Progenitor cell of endocrine pancreas (in vitro differentiated cells): ENCODE measurements at places on chromosomes 12 and 14. TPM values are rescaled to one million over a fixed set of nuclear protein-coding genes. Genes with fewer than 3 reads are reported as not detected.

- no peaks in the 10 kb centered on the region for H3K27me3 ChIP-seq
- no peak for DNase-seq
- H3K27ac ChIP-seq, result no peak overlapping the region
- no peaks in the 10 kb centered on the region for H3K4me1 ChIP-seq
Measured at GRCh38 chr14:103862393-103862782, 15.0 kb upstream of the PPP1R13B start.

DNA sequence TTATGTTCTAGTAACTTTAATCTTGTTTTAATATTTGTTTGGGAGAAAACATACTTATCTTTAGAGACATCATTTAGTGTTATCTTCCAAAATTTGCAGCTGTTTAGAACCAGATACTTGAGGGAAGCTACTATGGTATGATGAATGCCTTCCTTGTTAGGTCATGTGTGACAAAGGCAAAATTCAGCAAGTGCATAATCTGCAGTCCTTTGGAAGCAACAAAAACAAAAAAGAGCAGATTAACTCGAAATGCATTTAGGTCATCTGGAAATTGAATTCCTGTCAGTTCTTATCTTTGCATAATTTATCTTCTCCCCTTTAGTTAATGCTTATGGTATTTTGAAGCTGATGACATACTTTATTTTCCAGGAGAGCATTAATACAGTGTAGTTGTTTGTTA is 3.5 kb downstream of the FBXO34 start:
- peaks cover 54% of the 10 kb centered on the region for H3K4me1 ChIP-seq
- no peak for DNase-seq
- no peak overlapping the region for H3K4me3 ChIP-seq
- peaks cover 5% of the 10 kb centered on the region for H3K36me3 ChIP-seq

The TBX5 gene
- not detected in 2 replicates for total RNA-seq

The NTN4 gene
- total RNA-seq, result 7.2 and 7.4 TPM in 2 replicates

GRCh38 chr12:52335598-52336262 is 14.5 kb upstream of the KRT83 start:
- no peaks in the 10 kb centered on the region for H3K36me3 ChIP-seq
- no peaks in the 10 kb centered on the region for H3K4me1 ChIP-seq
- H3K27ac ChIP-seq, result no peak overlapping the region
- no peak for DNase-seq
- H3K27me3 ChIP-seq, result peaks cover 34% of the 10 kb centered on the region
- H3K4me3 ChIP-seq, result no peak overlapping the region

The HNF1A gene
- total RNA-seq, result 13.7 and 15.1 TPM in 2 replicates

- H3K27ac ChIP-seq, result no peak overlapping the region
- H3K36me3 ChIP-seq, result no peaks in the 10 kb centered on the region
- H3K4me1 ChIP-seq, result peaks cover 5% of the 10 kb centered on the region
- H3K27me3 ChIP-seq, result no peaks in the 10 kb centered on the region
- no peak overlapping the region for H3K4me3 ChIP-seq
Measured at GRCh38 chr12:58645946-58646345, 274.4 kb downstream of the LRIG3 start.

The ACSS3 gene
- total RNA-seq, result 15.9 and 20.9 TPM in 2 replicates

DNA sequence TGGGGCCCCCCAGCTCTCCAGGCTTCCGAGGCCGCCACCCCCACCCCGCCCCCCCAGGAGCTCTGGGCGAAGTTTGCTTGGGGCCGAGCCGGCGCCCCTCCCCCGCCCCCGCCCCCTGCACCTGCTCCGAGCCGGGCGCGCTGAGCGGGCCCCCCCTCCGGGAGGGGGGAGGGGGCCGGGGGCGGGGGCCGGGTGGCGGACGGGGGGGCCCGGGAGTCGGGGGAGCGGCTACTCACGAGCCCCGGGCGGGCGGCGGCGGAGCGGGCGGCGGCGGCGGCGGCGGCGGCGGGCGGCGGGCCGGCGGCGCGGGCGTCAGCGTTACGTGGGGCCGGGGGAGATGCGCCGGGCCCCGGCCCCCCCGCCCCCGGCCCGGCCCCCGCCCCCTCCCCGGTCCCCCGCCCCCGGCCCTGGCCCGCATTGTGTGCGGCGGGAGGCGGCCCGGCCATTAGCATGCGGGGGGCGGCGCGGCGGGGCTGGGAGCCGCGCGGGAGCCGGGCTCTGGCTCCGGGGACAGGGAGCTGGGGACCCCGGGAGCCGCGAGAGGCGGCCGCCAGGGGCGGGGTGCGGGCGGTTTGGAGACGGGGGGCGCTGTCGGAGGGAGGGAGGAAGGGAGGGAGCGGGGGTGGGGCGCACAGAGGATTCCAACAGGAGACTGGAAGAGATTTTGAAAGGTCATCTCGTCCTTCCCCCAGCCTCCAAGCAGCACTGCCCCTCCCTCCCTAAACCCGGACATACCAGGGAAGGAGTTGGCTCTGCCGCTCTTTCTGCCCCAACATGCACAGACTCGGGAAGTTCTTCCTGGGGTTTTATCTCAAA is at the start of gene ZNF219:
Gene ZNF219, minus strand, starts transcription at position 580 of the 816 bp plus-strand sequence. CDS start 5,064 bp downstream, outside the sequence.
- peaks cover 7% of the 10 kb centered on the region for H3K36me3 ChIP-seq
- peak within 1 kb of the TSS; percentile 93 for H3K4me3 ChIP-seq
- peaks cover 59% of the 10 kb centered on the region for H3K4me1 ChIP-seq
- no peaks in the 10 kb centered on the region for H3K27me3 ChIP-seq
- peak; percentile 56 for DNase-seq
- peak within 1 kb of the TSS; percentile 98 for H3K27ac ChIP-seq

DNA sequence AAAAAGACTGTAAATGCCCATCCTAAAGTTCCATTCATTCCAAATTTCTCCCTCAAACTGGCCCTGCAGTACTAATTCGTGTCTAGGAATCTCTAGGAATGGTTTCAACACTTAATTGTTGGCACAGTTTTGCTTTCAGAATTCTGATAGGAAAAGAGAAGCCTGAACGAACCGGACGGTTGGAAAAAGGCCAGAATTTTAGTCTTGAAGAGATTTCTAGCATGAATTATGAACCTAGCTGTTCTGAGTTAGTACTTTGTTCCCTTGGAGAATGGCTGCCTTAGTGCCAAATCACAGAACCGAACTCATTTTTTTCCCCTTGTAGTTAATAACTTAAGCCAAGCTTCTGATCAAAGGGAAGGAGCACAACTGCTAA is 262.6 kb downstream of the ADAMTS20 start:
- no peak overlapping the region for H3K27ac ChIP-seq
- peaks cover 23% of the 10 kb centered on the region for H3K4me1 ChIP-seq
- H3K4me3 ChIP-seq, result no peak overlapping the region
- no peaks in the 10 kb centered on the region for H3K36me3 ChIP-seq

DNA sequence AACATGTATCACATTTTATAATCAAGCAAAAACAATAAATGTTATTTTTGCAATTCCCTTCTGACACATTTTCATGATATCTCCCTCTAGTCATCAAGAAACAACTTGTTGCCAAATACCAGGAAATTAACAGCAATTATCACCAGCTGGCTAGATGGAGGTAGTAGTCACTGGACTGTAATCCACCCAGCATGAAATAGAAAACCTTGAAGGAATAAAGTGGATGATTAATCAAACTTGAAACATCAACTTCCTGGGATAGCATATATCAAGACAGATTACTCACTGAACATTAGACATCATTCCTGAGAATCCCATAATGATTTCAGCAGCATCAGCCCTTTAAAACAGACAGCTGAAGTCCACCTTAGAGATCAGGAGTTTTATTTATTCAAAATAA is 259.0 kb downstream of the CCDC59 start:
- H3K4me3 ChIP-seq, result no peak overlapping the region
- DNase-seq, result no peak
- H3K27me3 ChIP-seq, result no peaks in the 10 kb centered on the region
- H3K27ac ChIP-seq, result no peak overlapping the region
- no peaks in the 10 kb centered on the region for H3K4me1 ChIP-seq
- H3K36me3 ChIP-seq, result peaks cover 1% of the 10 kb centered on the region

DNA sequence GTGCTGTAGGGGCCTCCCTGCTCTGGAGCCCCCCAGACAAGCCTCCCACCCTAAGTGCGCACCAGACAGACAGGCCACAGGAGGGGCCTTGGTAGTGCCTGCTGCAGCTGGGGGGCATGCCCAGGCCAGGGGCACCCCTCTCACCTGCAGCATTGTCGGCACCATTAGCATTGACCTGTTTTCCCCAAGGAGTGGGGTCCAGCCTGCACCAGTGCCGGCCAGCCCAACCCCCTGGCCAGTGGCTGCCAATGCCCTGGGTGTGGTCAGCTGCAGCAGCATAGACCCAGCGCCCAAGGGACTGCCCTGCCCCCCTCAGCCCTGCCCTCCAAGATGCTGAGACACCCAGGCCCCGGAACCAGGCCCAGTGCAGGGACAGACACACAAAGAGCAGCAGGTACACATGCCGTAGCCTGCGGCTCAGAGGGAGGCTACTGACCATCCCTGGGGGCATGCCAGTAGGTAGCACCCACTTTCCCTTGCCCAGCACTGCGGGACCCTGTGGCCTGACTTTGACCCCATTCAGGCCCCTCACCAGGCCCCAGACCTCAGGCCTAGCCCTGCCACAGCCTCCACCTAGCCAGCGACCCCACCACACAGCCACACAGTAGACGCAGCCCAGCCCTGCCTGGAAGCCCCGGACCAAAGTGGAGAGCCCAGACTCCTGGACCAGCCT is 1.0 kb downstream of the AHNAK2 start:
- H3K36me3 ChIP-seq, result no peaks in the 10 kb centered on the region
- H3K4me3 ChIP-seq, result peak overlapping the region; percentile 77
- no peak for DNase-seq
- peaks cover 48% of the 10 kb centered on the region for H3K27me3 ChIP-seq

- H3K36me3 ChIP-seq, result no peaks in the 10 kb centered on the region
- no peak for DNase-seq
- H3K4me3 ChIP-seq, result no peak overlapping the region
Measured at GRCh38 chr12:106025129-106025528, 113.6 kb downstream of the NUAK1 start.

The PIWIL1 gene
- not detected in 2 replicates for total RNA-seq
